ENCODE measurements at places on chromosomes 6 and 20.

DNA sequence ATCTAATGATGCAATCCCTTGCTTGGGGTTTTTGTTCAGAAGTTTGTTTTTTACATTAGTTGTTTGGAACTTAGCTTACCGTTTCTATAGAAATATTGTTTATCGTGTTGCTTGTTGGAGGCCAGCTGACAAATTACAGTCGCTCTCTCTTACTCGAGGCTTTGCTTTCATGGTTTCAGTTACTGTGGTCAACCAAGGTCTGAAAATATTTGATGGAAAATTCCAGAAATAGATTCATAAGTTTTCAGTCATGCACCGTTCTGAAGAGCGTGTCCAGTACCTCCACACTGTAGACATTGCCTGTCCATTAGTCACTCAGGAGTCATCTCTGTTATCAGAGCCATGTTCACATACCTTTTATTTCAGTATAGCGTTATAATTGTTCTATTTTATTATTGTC is 47.9 kb downstream of the DEK start:
- H3K4me3 ChIP-seq: no peak overlapping the region
- H3K27me3 ChIP-seq: no peaks in the 10 kb centered on the region
- no peak for DNase-seq
- peaks cover 5% of the 10 kb centered on the region for H3K36me3 ChIP-seq

DNA sequence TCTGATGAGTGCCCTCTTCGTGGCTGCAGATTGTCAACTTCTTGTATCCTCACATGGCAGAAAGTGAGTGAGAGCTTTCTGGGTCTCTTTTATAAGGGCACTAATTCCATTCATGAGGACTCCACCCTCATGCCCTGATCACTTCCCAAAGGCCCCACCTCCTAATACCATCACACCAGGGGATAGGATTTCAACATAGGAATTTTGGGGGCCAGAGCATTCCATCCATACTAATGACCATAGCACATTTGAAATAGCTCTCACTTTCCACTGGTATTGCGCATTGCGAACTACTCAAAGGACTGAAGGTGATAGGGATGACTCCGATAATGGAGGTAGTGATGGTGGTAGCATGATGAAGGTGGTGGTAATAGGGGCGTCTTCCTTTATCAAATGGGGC is 324.3 kb downstream of the PRL start:
- H3K4me1 ChIP-seq: no peaks in the 10 kb centered on the region
- H3K27me3 ChIP-seq: no peaks in the 10 kb centered on the region
- DNase-seq: no peak
- no peak overlapping the region for H3K4me3 ChIP-seq

- DNase-seq: no peak
- no peaks in the 10 kb centered on the region for H3K4me1 ChIP-seq
- H3K36me3 ChIP-seq: no peaks in the 10 kb centered on the region
- no peaks in the 10 kb centered on the region for H3K27me3 ChIP-seq
- no peak overlapping the region for H3K4me3 ChIP-seq
Measured at GRCh38 chr6:141848029-141848890, 284.5 kb upstream of the GJE1 start.

- H3K27ac ChIP-seq: no peak within 1 kb of the TSS
- peaks cover 14% of the 10 kb centered on the region for H3K4me1 ChIP-seq
- no peaks in the 10 kb centered on the region for H3K27me3 ChIP-seq
- DNase-seq: no peak
- peak within 1 kb of the TSS; percentile 74 for H3K4me3 ChIP-seq
Measured at GRCh38 chr6:116461331-116461931, at the start of gene CALHM6. Gene CALHM6, plus strand, starts transcription at chr6:116461375. Its CDS starts 555 bp downstream, at chr6:116461930.

DNA sequence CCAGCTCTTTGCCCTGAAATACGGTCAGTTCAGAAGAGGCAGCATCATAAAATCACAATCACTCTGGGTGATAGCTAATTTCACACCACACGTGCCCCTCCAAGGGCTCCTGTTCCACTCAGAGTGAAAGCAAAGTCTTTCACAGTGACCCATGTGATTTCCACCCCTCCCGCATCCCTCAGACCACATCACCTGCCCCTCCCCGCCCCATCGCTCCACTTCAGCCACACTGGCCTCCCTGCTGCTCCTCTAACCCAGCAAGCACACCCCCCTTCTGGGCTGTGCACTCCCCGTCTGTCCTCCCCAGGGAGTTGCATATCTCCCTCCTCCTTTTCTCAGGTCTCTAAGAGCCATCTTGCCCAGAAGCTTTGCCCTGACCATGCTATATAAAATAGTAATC is 74.5 kb downstream of the PSMG4 start:
- H3K4me3 ChIP-seq: no peak overlapping the region
- no peak for DNase-seq
- no peaks in the 10 kb centered on the region for H3K4me1 ChIP-seq
- H3K27ac ChIP-seq: no peak overlapping the region

- no peak overlapping the region for H3K27ac ChIP-seq
- no peaks in the 10 kb centered on the region for H3K4me1 ChIP-seq
- no peaks in the 10 kb centered on the region for H3K27me3 ChIP-seq
- no peak overlapping the region for H3K4me3 ChIP-seq
Measured at GRCh38 chr20:62323146-62323979, 20.6 kb downstream of the ADRM1 start.

- no peak overlapping the region for H3K27ac ChIP-seq
- no peak overlapping the region for H3K4me3 ChIP-seq
- no peaks in the 10 kb centered on the region for H3K36me3 ChIP-seq
- DNase-seq: no peak
Measured at GRCh38 chr20:41592516-41593216, 25.5 kb downstream of the CHD6 start.
